ENCODE measurements at places on chromosomes 1 and 21. TPM values are rescaled to one million over a fixed set of nuclear protein-coding genes. Genes with fewer than 3 reads are reported as not detected.

Gene RXFP4
- total RNA-seq: 0.07 TPM

Gene CYP4A22
- total RNA-seq: not detected

Gene AGT
- 0.13 TPM for total RNA-seq

Gene CFHR2
- not detected for total RNA-seq

Gene ELF3
- total RNA-seq: 101 TPM

Gene ANKRD65
- 0.05 TPM for total RNA-seq

Gene BSND
- not detected for total RNA-seq

Gene TEX38
- total RNA-seq: not detected

Gene HTR6
- 0.19 TPM for total RNA-seq

Gene EPHA2
- total RNA-seq: 130 TPM

Gene CCDC17
- total RNA-seq: 0.21 TPM

Gene TMOD4
- not detected for total RNA-seq

Gene CASZ1
- 2.3 TPM for total RNA-seq

Gene IGSF8
- 8.8 TPM for total RNA-seq

Gene LRRC41
- 42.5 TPM for total RNA-seq
